ENCODE measurements at places on chromosomes 12 and 14. TPM values are rescaled to one million over a fixed set of nuclear protein-coding genes. Genes with fewer than 3 reads are reported as not detected.

GRCh38 chr12:106780010-106780631 lies 5.6 kb downstream of the RIC8B start:
- H3K4me1 ChIP-seq, result peaks cover 31% of the 10 kb centered on the region
- H3K27me3 ChIP-seq, result no peaks in the 10 kb centered on the region
- peak; percentile 55 for DNase-seq
- H3K27ac ChIP-seq, result no peak overlapping the region
- no peaks in the 10 kb centered on the region for H3K36me3 ChIP-seq
- no peak overlapping the region for H3K4me3 ChIP-seq

GRCh38 chr14:72680853-72681640 lies 212.9 kb downstream of the DPF3 start:
- no peaks in the 10 kb centered on the region for H3K36me3 ChIP-seq
- H3K27ac ChIP-seq, result no peak overlapping the region
- H3K4me3 ChIP-seq, result no peak overlapping the region
- peaks cover 6% of the 10 kb centered on the region for H3K4me1 ChIP-seq
- no peaks in the 10 kb centered on the region for H3K27me3 ChIP-seq

GRCh38 chr12:5792343-5792742 lies 152.7 kb downstream of the ANO2 start:
- no peak overlapping the region for H3K4me3 ChIP-seq
- no peaks in the 10 kb centered on the region for H3K4me1 ChIP-seq
- no peaks in the 10 kb centered on the region for H3K27me3 ChIP-seq
- H3K27ac ChIP-seq, result no peak overlapping the region

The GUCY2C gene
- total RNA-seq, result not detected

- no peak for DNase-seq
- no peaks in the 10 kb centered on the region for H3K36me3 ChIP-seq
- H3K4me1 ChIP-seq, result no peaks in the 10 kb centered on the region
- H3K4me3 ChIP-seq, result no peak overlapping the region
Observed at GRCh38 chr12:71710276-71711125, 24.6 kb downstream of the TMEM19 start.

The HOXC10 gene
- not detected for total RNA-seq

DNA sequence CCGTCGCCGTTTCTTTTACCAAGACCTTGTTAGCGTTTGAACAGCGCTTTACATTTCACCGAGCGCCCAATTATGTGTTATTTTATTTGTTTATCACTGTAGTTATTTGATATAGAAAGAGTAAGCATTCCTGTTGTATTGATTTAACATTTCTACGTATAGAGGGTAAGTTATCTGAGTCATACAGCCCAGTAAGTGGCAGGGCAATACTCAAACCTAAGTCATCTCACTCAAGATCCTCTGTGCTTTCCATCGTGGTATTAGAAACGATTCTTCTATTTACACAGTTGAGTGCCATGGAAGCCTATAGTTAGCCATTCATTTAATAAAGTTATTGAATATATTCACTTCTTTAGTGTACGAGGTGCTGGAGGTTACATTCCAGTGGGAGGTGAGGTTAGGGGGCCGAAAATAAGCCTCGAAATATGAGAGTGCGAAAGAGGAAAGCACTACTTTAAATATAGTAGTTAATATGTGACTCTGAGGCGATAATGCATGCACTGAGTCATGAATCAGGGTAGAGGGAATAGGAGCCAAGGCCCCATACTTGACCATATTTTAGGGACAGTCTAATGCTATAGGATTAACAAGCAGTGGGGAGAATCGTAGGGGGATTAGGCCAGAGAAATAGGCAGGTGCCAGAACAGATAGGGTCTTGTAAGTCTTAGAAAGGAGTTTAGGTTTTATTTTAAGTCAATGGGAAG lies 629 bp downstream of the RAD51AP1 start:
- no peaks in the 10 kb centered on the region for H3K36me3 ChIP-seq
- no peaks in the 10 kb centered on the region for H3K27me3 ChIP-seq
- H3K4me3 ChIP-seq, result peak overlapping the region; percentile 79

- H3K4me1 ChIP-seq, result no peaks in the 10 kb centered on the region
- no peak for DNase-seq
- H3K4me3 ChIP-seq, result no peak overlapping the region
- no peaks in the 10 kb centered on the region for H3K27me3 ChIP-seq
- H3K36me3 ChIP-seq, result no peaks in the 10 kb centered on the region
- no peak overlapping the region for H3K27ac ChIP-seq
Observed at GRCh38 chr12:27875677-27876076, 95.6 kb upstream of the MANSC4 start.
